ENCODE measurements at places on chromosomes 13 and 19.
A peak's percentile ranks its signal among the peaks of the same experiment; 100 is the strongest.

DNA sequence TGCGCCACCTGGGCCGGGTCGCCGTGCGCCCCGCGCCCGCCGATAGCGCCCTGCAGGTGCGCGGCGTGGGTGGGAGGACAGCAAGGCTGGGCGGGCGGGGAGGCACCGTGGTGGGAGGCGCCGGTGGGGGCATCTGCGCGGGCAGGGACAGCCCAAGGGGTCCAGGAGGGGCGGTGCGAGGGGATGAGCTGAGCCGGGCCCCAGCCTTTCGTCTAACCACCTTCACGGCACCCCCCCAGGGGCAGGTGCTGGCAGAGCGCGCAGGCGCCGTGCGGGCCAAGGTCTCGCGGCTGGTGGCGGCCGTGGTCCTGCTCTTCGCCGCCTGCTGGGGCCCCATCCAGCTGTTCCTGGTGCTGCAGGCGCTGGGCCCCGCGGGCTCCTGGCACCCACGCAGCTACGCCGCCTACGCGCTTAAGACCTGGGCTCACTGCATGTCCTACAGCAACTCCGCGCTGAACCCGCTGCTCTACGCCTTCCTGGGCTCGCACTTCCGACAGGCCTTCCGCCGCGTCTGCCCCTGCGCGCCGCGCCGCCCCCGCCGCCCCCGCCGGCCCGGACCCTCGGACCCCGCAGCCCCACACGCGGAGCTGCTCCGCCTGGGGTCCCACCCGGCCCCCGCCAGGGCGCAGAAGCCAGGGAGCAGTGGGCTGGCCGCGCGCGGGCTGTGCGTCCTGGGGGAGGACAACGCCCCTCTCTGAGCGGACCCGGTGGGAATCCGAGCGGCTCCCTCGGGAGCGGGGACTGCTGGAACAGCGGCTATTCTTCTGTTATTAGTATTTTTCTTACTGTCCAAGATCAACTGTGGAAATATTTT, 3.1 kb downstream of the KISS1R start:
- DNase-seq = no peak

GRCh38 chr19:51541458-51542357, 10.2 kb upstream of the SIGLEC6 start:
- no peak for DNase-seq

GRCh38 chr13:65188721-65189120, 2041.4 kb downstream of the PCDH9 start:
- no peak for DNase-seq

DNA sequence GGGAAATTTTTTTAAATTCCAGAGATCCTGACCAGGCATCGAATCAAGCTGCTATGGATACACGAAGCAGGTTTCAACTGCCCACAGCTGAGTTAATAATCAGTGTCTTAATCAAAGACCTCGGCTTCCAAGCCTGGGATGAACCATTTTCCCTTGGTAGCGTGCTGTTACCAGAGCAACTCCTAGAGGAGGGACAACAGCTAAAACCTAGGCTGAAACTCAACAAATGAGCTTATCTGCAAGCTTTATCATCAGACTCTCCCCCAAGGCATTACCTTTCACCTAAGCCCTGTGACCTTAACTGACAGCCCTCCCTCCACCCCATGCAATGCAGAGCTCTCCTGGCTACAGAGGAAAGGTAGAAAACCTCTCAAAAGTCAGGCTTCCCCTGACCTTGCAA, 39.7 kb downstream of the RCBTB1 start:
- no peak for DNase-seq

DNA sequence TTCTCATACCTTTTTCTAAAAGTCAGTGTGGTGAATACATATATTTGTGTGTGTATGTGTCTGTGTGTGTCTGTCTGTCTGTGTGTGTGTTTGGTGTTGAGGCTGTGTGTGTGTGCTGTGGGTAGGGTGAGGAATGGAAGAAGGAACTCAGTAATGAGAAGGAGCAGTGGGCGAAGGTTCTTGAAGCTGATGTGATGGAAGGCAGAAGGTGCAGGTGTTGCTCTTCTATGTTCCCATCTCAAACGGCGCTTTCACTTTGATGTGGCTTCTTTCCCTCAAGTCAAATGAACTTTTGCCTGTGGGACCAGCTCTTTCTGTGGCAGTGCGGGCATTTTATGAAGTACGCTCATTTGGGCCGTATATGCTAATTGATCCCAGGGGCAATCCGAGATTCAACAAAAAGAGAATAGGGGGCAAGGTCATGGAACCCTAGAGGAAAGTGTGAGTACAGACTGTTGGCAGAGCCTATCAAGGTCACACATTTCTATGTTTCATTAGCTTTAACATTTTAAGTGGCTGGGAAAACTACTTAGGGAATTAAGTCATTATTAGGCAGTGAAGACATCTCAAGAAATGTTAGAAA, 15.2 kb downstream of the BIVM start:
- no peak for DNase-seq

GRCh38 chr13:30094015-30094414, 213.3 kb downstream of the KATNAL1 start:
- no peak for DNase-seq

DNA sequence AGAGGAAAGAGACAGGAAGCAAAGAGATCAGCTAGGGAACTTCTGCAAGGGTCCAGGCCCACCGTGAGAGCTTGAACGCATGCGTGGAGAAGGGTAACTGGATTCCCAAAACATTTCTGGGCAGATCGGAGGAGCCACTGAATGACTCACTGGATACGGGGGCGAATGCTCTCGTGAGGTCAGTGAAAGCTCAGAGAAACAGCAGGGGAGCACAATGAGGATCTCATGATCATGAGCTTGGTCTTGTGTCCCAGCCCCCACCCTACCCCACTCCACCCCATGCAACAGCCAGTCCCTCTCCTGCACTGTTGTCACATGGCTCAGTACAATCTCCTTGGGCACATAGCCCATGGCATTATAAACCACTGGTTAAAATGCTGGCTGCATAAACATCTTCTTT, 40.6 kb downstream of the DCLK1 start:
- no peak for DNase-seq

- DNase-seq = no peak
These were observed 1.5 kb upstream of the IGSF23 start for GRCh38 chr19:44611812-44612295.

- no peak for DNase-seq
These were observed 255.9 kb upstream of the SOX21 start for GRCh38 chr13:94968040-94968756.

- DNase-seq = no peak
These were observed 1.6 kb downstream of the ESD start for GRCh38 chr13:46795321-46795720.

DNA sequence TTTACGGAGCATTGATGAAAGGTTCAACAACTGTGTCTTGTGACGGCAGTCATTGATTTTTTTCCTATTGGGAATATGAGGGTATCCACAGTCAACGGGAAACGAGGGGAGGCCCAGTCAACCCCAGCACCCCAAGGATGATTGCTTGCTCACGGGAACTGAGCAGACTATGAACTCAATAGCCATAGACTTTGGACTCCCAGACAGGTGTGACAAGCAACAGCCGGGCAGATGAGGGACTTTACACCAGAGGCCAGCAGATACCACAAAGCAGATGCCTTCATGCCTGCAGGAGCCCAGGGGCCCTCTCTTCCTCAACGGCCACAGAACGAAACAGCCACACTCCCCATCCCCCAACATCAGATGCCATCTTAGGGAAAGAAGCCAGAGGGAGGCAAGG, 80.3 kb upstream of the FLT1 start:
- DNase-seq = no peak

DNA sequence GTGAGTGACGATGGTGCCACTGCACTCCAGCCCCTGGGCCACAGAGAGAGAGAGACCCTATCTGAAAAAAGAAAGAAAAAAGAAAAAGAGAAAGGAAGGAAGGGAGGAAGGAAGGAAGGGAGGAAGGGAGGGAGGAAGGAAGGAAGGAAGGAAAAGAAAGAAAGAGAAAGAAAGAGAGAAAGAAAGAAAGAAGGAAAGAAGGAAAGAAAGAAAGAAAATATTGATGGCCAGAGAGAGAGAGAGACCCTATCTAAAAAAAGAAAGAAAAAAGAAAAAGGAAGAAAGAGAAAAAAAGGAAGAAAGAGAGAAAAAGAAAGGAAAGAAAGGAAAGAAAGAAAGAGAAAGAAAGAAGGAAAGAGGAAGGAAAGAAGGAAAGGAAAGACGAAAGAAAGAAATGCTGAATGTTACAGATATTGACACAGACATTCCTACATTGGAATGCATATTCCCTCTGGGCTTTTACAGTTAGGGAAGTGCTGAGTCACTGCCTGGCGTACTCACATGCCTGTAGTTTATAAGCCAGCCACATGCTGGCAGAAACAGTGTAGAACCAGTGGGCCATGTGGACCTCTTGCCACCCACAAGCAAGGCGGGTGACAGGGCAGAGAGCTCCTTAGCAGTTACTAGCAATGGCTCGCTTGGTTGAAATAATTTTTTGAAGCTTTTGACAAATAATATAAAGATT, 34.6 kb upstream of the SLC46A3 start:
- DNase-seq = peak; percentile 82

DNA sequence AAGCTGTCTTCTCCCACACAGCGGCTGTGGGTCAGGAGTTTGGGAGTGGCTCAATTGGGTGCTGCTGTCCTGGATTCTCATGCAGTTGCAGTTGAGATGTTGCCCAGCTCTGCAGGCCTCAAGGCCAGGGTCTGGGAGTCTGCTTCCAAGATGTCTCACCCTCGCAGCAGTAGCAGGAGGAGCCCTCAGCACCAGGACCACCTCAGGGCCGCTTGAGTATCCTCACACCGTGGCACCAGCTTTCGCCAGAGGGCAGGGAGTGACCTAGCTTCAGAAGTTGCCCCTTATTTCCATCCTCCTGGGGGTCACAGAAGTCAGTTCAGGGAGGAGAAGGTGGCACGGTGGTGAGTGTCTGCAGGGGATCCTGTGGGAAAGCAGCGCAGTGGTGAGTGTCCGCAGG, 20.9 kb downstream of the TFDP1 start:
- no peak for DNase-seq

DNA sequence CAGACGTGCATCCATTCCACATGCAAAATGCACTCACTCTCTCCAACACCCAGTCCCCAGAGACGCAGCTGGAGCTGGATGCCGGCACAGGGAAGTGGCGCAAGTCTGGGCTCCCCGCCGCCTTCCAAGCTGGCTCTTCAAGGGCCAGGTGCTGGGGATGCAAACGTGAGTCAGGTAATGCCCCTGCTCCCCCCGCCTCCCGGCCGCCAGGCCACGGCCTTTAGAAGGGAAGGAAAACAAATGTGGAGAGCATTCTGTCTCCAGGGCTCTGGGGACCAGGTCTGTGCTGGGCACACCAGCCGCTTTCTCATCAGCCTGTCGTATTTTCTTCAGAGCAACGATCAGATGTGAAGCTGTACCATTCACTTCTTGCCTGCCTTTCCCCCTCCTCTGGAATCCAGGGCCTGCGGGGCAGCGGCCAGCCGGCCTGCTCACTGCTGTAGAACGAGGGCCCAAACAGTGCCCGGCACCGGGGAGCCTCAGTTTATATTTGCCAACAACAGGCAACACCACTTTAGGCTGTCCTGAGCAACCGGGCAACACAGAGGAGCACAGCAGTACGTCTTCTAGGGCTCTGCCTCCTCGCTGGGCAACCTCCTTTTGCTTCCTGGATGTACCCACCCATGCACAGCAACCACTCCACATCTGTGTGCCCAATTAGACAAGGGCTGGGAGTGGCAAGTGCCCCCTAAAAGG, 3.8 kb downstream of the RAB20 start:
- DNase-seq = no peak

DNA sequence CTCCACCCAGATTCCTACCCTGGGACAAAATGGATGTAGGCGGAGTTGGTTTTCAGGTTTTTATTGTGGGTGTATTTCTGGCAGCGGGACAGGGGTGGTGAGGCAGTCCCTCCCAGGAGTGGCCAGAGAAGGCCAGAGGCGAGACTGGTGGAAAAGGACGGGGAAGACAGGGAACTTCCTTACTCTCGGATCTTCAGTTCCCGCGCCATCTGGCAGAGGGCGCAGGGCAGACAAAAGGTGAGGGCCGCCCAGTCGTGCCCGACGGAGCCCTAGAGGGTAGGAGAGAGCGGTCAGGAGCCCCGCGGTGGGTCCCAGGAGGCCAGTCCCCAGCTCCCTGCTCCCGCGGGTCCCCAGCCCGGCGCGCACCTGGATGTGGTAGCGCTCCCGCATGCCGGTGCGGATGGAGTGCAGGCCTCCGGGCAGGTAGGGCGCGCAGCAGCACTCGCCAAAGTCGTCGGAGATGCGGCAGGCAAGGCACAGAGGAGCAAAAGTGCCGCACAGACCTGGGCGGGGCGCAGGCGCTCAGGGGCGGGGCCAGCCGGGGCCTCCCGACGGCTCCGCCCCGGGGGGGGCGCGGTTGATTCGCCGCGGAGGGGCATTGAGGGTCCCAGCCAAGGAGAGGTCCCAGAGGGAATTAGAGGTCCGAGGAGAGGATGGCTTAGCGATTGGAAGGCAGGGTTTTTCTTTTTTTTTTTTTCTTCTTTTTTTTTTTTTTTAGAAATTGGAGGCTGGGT, 3.0 kb downstream of the CNFN start:
- peak; percentile 80 for DNase-seq

- no peak for DNase-seq
These were observed 158.9 kb downstream of the MIPEP start for GRCh38 chr13:23730251-23730650.

DNA sequence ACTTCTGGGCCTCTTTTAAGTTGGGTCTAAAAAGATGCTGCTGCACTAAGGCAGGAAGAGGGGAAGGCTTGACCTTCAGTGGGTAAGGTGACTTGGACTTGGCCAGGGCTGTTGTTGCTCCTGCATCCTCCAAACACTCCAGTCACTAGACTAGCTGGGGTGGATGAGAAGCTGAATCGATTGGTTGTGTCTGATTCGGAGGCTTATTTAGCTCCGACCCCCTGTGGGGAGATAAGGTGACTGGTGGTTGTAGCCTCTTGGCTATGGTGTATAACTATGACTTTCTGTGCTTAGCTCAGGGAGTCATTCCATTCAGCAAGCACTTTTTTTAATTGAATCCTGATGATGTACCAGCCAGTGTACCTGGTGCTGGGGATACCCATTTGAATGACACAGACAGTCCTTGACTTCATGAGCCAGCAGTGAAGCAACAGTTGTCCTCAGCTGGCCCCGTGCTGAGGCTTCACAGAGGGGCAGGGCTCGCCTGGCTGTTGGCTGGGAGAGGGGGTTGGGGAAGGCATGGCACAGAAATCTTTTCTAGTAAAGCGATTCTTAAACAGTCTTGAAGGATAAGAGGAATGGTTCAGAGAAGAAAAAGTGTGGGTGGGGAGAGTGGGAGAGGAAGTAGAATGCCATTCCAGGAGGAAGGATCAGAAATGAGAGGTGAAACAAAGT, 9.9 kb downstream of the PCDH8 start:
- DNase-seq = no peak

DNA sequence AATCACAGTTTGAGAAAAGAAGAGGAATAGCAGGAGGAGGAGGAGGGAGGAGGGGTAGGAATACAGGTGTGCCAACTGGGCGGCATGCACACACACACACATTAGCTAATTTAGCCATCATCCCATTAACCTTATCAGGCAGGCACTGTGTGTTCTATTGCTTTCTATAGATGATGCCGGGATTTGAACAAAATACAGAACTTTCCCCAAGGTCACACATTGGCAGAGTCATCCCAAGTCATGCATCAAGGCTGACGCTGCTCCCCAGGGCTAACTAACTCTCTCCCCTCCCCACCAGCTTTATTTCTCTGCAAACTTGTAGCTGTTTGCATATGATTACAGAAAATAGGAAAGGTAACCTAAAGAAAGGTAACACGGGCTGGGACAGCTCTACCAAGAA, 83.0 kb downstream of the NUFIP1 start:
- no peak for DNase-seq

- no peak for DNase-seq
These were observed 318.7 kb upstream of the KLF12 start for GRCh38 chr13:74452881-74453280.

GRCh38 chr19:50202962-50203280, 501 bp upstream of the MYH14 start:
- no peak for DNase-seq
